ENCODE measurements at places on chromosomes 4 and X.

DNA sequence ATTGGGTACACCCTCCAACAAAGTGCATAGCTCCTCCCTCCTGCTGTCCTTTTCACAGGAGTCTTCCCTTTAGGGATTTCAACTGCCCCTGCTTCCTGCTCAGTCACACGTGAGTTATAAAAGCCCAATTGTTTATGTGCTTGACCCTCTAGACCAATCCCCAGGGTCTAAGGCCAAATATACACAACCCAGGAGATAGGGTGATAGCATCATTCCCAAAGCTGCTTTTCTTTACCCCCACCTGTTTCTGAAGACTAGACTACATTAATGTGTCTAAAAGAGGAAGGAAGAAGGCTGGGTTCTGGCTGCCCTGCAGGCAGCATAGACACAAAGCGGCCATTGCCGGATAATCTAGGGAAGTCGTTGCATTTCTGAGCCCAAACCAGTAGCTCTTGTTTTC is 526.7 kb upstream of the FRG1 start:
- no peak for DNase-seq

DNA sequence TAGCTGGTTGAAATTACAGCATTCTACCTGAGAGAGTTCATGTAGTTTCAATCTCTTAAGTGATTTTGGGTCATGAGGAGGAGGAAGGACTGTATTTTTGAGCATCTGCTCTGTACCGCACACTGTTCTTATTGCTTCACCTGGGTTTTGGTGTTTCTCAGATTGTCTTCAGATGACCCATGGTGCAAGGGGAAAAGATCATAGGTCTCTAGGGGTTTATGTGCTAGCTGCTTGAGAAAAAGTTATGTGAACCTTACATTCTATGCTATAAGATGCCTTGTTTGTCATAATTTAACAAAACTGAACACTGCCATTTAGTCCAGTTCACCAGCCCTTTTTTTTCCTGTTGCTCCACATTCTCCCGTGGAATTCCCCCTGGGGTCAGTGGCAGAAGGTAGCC is 60.4 kb downstream of the PDK3 start:
- DNase-seq: no peak

GRCh38 chr4:82017680-82018079 is 356.1 kb downstream of the HNRNPD start:
- no peak for DNase-seq

GRCh38 chr4:80911458-80911857 is 119.0 kb upstream of the BMP3 start:
- no peak for DNase-seq

GRCh38 chrX:66914080-66914479 is 275.2 kb upstream of the EDA2R start:
- DNase-seq: no peak

DNA sequence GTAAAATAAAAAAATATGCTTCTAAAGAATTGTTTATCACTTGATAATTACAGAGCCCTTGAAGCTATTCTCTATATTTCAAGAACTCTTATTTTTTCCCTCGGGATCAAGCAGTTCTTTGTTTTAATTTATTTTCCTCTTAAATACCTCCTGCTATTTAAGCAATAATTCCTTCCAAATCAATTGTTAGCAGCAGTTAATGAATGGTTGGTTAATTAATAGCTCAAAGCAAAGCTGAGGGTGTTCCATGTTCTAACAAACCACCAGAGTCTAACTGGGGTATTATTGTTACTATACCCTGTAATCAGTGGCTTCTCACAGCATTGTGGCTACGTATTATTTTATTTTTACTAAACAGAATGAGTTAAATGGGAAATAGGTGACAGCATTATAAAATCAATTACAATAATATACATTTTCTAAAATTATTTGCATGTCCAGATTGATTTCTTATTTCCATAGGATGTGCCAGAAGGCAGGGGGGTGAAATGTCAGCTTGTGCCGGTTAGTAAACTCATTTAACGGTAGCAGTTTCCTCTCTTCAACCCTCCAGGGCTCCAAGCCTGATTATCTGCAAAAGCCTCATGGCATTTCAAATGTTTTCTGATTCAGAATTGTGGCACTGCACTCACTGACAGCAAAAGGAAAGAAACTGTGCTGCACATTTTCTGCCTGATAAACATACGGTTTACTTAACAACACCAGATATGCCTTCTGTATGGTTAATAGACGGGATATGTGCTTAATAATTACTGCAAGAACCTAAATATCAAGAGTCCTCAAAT is 286.9 kb upstream of the EMCN start:
- no peak for DNase-seq

Measured in GM19239 (cell line).